ENCODE measurements at places on chromosomes 11 and 22. TPM values are rescaled to one million over a fixed set of nuclear protein-coding genes. Genes with fewer than 3 reads are reported as not detected.
A peak's percentile ranks its signal among the peaks of the same experiment; 100 is the strongest.

GRCh38 chr11:88066090-88066489 is 109.2 kb downstream of the RAB38 start:
- no peak for DNase-seq
- H3K4me3 ChIP-seq = no peak overlapping the region
- no peak overlapping the region for H3K27ac ChIP-seq
- H3K36me3 ChIP-seq = no peaks in the 10 kb centered on the region

DNA sequence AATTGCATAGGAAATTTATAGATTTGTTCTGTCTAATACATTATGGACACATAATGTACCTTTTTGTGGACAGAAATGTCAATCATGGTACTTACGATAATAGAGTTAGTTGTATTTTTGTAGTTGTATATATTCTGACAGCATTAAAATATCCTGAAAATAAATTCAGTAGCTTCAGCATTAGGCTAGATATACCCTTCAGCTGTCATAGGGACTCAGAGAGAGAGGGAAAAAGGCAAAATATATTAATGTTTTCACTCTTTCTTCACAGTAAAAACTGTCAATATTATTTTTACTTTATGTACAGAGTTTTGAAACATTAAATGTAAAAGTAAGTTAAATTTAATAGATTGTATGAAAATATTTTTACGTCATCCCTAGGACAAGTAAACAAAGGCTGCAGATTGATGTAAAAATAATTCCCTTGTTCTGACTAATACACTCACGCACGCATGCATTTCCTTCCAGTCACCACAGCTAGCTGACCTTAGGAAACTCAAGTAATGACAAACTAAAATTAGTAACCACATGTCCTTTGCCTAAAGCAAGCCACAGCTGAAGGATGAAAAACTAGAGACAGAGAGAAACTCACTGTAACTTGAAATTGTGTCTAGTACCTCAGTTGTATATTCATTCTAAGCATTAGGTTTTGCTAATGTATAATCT is 104.7 kb upstream of the CARD18 start:
- no peaks in the 10 kb centered on the region for H3K36me3 ChIP-seq
- no peak for DNase-seq
- H3K27me3 ChIP-seq = peaks cover 5% of the 10 kb centered on the region
- peak overlapping the region; percentile 77 for H3K27ac ChIP-seq
- H3K4me1 ChIP-seq = peaks cover 14% of the 10 kb centered on the region

- H3K27ac ChIP-seq = no peak overlapping the region
- no peaks in the 10 kb centered on the region for H3K27me3 ChIP-seq
- H3K4me3 ChIP-seq = no peak overlapping the region
- no peak for DNase-seq
- no peaks in the 10 kb centered on the region for H3K36me3 ChIP-seq
- H3K4me1 ChIP-seq = peaks cover 37% of the 10 kb centered on the region
Measured at GRCh38 chr11:122727101-122727929, 71.8 kb downstream of the UBASH3B start.

- H3K4me1 ChIP-seq = no peaks in the 10 kb centered on the region
- H3K27me3 ChIP-seq = peaks cover 15% of the 10 kb centered on the region
- H3K27ac ChIP-seq = no peak overlapping the region
- peaks cover 3% of the 10 kb centered on the region for H3K36me3 ChIP-seq
- no peak overlapping the region for H3K4me3 ChIP-seq
- no peak for DNase-seq
Measured at GRCh38 chr11:130202818-130203689, 43.5 kb downstream of the ST14 start.

SMIM35 gene
- total RNA-seq = not detected

- H3K27me3 ChIP-seq = no peaks in the 10 kb centered on the region
- H3K27ac ChIP-seq = no peak overlapping the region
- peaks cover 43% of the 10 kb centered on the region for H3K36me3 ChIP-seq
Measured at GRCh38 chr11:46319074-46319453, 28.2 kb upstream of the DGKZ start.

- peaks cover 43% of the 10 kb centered on the region for H3K4me1 ChIP-seq
- peak overlapping the region; percentile 84 for H3K4me3 ChIP-seq
- peak overlapping the region; percentile 80 for H3K27ac ChIP-seq
- peak; percentile 55 for DNase-seq
- no peaks in the 10 kb centered on the region for H3K27me3 ChIP-seq
Measured at GRCh38 chr22:29307596-29308147, 1.2 kb downstream of the GAS2L1 start.

MMP1 gene
- 0.60 TPM for total RNA-seq

- no peak for DNase-seq
- H3K36me3 ChIP-seq = peaks cover 1% of the 10 kb centered on the region
- H3K4me1 ChIP-seq = no peaks in the 10 kb centered on the region
- no peak overlapping the region for H3K4me3 ChIP-seq
- H3K27ac ChIP-seq = no peak overlapping the region
Measured at GRCh38 chr22:37011472-37011871, 7.8 kb downstream of the TST start.

Measured in chondrocyte (in vitro differentiated cells).